ENCODE measurements at places on chromosomes 5 and 9.

GRCh38 chr5:79464695-79465332 is 49.1 kb downstream of the HOMER1 start:
- DNase-seq, result no peak

GRCh38 chr5:37900692-37901091 is 60.9 kb upstream of the GDNF start:
- no peak for DNase-seq

DNA sequence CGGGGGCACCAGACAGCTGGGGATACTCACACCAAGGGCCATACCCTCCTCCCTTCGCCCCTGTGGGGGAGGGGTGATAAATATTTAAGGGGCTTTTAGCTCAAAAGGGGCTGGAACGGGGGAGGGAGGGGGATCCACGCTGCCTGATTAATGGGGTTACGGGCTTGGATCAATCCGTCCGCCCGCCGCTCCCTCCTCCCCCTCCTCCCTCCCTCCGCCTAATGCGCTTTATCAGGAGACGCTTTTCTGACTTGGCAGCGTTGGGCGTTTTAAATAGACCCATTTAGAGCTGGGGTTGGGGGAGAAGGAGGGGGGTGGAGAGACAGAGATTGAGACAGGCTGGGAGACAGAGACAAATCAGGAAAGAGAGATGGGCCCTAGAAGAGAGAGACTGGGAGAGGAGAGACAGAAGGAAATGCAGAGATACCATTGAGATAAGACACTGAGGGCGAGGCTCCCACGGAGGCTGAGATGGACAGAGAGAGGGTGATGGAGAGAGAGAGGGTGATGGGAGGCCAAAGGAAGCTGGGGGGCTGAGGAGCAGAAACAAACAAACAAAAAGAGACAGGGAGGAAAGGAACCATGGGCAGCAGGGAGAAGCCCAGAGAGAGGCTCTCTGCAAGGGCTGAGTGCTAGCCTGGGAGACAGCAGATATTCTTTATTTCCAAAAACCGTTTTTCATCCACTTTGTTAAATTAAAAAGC is 10.3 kb downstream of the CNTFR start:
- no peak for DNase-seq

DNA sequence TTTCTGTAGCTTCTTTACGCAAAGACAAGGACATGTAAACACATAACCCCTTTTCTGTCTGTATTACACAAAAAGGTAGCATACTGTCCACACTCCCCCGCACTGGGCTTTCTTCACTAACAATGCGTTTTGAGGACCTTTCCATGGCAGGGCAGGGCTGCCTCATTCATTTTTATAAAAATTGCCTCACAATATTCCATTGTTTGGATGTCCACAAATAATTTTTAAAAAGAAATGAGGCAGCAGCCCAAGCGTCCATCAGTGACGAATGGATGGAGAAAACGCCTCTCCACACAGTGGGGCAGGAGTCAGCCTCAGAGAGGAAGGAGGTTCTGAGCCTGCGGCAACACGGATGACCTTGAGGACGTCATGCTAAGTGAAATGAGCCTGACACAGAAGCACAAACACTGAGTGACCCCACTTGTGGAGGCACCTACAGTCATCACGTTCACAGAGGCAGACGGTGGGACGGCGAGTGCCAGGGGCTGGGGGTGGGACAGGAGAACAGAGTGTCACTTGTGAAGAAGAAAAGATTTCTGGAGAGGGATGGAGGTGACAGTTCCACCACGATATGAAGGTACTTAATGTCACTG is 67.8 kb downstream of the RASGEF1C start:
- no peak for DNase-seq

DNA sequence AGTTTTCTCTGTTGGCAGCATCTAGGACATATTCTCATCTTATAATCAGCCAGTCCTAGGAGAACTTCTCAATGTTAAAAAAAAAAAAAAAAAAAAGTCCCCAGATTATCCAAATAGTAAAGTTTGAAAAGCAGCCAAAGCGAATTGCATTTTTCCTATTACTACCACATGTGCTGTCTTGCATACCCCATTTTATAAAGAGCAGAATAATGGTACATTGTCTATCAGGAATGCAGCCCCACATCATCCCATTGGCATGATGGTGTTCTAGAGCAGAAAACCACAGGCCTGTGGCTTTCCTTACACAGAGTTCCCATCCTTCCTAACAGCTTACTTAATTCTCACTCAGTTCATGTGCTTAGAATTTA is 381.6 kb downstream of the TMEM38B start:
- peak; percentile 71 for DNase-seq

DNA sequence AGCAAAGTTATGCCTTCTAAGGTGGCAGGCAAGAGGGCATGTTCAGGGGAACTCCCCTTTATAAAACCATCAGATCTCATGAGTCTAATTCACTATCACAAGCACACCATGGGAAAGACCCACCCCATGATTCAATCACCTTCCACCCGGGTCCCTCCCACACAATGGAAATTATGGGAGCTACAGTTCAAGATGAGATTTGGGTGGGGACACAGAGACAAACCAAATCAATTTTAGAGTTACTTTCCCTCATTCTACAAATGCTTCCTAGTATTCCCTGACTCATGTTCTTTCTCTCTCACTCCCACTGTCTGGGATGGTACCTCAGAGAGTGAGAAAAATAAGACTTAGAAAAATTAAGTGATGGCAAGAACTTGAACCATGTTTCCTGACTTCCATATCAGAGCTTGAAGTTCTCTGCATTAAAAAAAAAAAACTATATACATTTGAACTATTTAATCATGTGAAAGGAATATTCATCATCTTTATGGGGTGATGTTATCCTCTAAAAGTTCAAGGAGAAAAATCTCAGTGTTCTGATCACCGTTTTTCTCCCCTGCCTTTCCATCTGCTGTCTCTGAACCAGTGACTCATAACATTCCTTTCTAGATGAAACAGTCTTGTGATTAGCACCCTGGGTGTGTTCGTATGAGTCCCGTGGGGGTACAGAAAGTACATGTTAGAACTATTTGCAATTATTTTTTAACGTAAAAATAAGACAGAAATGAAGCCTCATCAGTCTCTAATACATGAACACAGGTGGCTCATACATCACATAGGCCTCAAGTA is 282.9 kb downstream of the SLF1 start:
- DNase-seq, result peak; percentile 74

- DNase-seq, result no peak
Measured at GRCh38 chr5:147479949-147480348, 29.9 kb downstream of the DPYSL3 start.

- DNase-seq, result no peak
Measured at GRCh38 chr9:129698254-129698757, 32.9 kb downstream of the PRRX2 start.

Measured in kidney epithelial cell (primary cell).